SK-N-SH (cell line): ENCODE measurements at places on chromosomes 11 and 22. TPM values are rescaled to one million over a fixed set of nuclear protein-coding genes. Genes with fewer than 3 reads are reported as not detected.

Gene SGSM1
- 0.15 and 0.26 TPM in 2 replicates for polyA plus RNA-seq

Gene OTOG
- not detected in 2 replicates for polyA plus RNA-seq

Gene NXPE4
- polyA plus RNA-seq, result not detected in 2 replicates

Gene NLRP10
- polyA plus RNA-seq, result 0.05 and 0.39 TPM in 2 replicates

Gene MS4A3
- not detected in 2 replicates for polyA plus RNA-seq

- DNase-seq, result no peak
- no peaks in the 10 kb centered on the region for H3K4me1 ChIP-seq
- H3K4me3 ChIP-seq, result no peak overlapping the region
- no peaks in the 10 kb centered on the region for H3K36me3 ChIP-seq
- H3K27me3 ChIP-seq, result no peaks in the 10 kb centered on the region; the same call in 1 of the 2 replicates
Observed at GRCh38 chr11:70174547-70175235, 28.4 kb upstream of the FADD start.

- DNase-seq, result no peak
- H3K36me3 ChIP-seq, result no peaks in the 10 kb centered on the region
- H3K27me3 ChIP-seq, result no peaks in the 10 kb centered on the region
- H3K27ac ChIP-seq, result no peak overlapping the region
- H3K4me3 ChIP-seq, result no peak overlapping the region
Observed at GRCh38 chr11:6894097-6894496, 1.8 kb upstream of the OR2D2 start.

GRCh38 chr11:575313-575995 is 816 bp upstream of the PHRF1 start:
- DNase-seq, result no peak
- no peaks in the 10 kb centered on the region for H3K27me3 ChIP-seq
- H3K27ac ChIP-seq, result no peak overlapping the region; the same call in 1 of the 2 replicates
- H3K36me3 ChIP-seq, result no peaks in the 10 kb centered on the region

DNA sequence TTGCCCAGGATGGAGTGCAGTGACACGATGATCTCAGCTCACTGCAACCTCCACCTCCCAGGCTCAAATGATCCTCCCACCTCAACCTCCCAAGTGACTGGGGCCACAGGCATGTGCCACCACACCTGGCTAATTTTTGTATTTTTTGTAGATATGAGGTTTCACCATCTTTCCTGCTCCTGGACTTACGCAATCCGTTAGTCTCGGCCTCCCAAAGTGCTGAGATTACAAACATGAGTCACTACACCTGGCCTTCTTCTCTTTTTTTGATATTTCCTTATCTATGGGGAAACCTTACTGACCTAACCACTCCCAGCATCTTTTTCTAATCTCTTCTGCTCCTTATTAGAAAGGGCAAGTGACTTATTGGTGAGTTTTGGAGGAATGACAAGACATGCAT is 121.7 kb upstream of the CHORDC1 start:
- no peaks in the 10 kb centered on the region for H3K36me3 ChIP-seq
- H3K27ac ChIP-seq, result no peak overlapping the region
- H3K27me3 ChIP-seq, result no peaks in the 10 kb centered on the region
- no peak for DNase-seq
- no peaks in the 10 kb centered on the region for H3K4me1 ChIP-seq
- H3K4me3 ChIP-seq, result no peak overlapping the region

GRCh38 chr22:39999144-39999757 is 4.5 kb downstream of the FAM83F start:
- DNase-seq, result no peak
- H3K27me3 ChIP-seq, result no peaks in the 10 kb centered on the region
- H3K27ac ChIP-seq, result no peak overlapping the region; the same call in 1 of the 2 replicates

DNA sequence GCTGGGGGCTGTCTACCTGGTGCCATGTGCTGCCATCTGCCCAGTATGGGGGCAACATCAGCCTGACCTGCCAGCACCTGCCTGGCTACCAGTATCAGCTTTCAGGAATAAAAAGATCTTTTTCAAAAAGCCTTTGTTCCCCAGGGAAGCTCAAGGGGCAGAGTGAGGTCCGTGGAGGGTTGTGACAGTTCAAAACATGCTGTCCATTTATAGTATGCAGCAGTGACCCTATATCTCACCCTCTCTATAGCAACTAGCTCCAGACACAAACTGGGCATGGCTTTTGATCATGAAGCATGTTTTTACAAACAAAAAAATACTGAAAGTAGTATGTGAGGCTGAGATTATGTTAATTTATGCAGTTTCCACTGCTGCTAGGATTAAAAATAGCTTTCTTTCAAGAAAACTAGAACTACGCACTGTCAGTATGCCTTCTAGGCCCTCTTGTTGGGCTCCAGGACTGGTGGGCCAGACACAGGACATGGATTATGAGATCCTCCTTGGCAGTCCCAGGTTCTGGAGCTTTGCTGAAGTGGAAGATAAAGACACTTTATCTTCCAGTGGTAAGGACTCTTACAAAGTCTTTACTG is 23.4 kb downstream of the NAV2 start:
- no peak for DNase-seq
- no peak overlapping the region for H3K4me3 ChIP-seq
- H3K36me3 ChIP-seq, result no peaks in the 10 kb centered on the region
- H3K27ac ChIP-seq, result peak overlapping the region; percentile 38
- peaks cover 30% of the 10 kb centered on the region for H3K4me1 ChIP-seq
- H3K27me3 ChIP-seq, result no peaks in the 10 kb centered on the region

DNA sequence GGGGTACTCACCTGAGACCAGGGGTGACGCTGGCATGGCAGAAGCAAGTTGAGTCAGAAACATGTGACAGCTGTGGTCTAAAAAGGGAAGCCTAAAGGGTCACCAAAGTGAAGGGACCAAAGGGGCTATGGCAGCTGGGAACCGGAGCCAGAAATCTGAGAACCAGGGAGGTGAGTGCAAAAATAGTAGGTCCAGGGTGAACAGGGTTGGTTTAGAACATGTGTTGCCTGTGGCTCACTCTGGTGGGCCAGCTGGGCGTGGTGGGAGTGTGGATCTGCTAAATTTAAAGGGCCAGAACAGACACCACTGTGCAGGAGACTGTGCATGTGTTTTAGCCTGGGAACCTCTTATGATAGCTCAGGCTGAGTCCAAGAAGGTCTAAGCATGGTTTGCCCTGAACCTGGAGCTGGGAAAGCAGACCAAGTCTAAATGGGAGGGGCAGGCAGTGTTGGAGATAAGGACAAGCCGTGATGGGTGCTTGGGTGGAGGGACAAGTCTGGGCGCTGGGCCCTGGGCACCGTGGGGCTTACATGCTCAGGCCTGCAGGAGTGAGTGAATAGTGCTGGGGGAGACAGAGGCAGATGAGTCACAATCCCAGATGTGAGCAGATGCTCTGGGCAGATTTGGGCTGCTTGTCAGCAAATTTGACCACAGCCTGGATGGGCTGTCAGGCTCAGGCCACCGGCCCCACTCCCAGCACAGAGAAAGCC is 41.4 kb upstream of the ZBED5 start:
- H3K4me3 ChIP-seq, result no peak overlapping the region
- no peaks in the 10 kb centered on the region for H3K27me3 ChIP-seq
- H3K4me1 ChIP-seq, result peaks cover 21% of the 10 kb centered on the region; the same call in 1 of the 2 replicates
- peak overlapping the region; percentile 99 for H3K27ac ChIP-seq
